ENCODE measurements at places on chromosomes 7 and 10. TPM values are rescaled to one million over a fixed set of nuclear protein-coding genes. Genes with fewer than 3 reads are reported as not detected.

GPR15LG gene
- polyA plus RNA-seq, result not detected

- DNase-seq, result no peak
Observed at GRCh38 chr10:60377955-60378354, 11.7 kb downstream of the ANK3 start.

DNA sequence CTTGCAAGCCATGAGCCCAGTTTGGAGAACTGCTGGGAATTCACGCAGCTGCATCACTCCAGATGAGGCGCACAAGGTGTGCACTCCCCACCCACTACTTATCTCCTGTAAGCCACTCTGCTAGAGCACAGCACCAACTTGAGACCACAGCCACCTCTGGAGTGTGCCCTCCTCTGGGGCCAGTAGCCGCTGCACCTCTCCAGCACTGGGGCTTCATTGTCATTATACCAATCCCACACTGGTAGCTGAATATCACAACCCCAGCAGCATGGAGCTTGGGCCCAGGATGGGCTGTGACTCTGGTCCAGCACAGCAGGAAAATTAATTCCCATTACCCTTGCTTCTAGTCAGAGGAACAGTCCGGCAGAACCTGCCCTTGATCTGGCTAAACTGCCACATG is 125.6 kb downstream of the LSM5 start:
- DNase-seq, result no peak

- DNase-seq, result no peak
Observed at GRCh38 chr7:106126170-106126938, 14.2 kb upstream of the SYPL1 start.

GRCh38 chr7:64869912-64870562 is 33.0 kb upstream of the ZNF273 start:
- DNase-seq, result no peak

GRCh38 chr7:31123321-31123720 is 71.2 kb downstream of the ADCYAP1R1 start:
- DNase-seq, result no peak

- DNase-seq, result no peak
Observed at GRCh38 chr10:68954904-68955303, 1.1 kb upstream of the DDX21 start.

DNA sequence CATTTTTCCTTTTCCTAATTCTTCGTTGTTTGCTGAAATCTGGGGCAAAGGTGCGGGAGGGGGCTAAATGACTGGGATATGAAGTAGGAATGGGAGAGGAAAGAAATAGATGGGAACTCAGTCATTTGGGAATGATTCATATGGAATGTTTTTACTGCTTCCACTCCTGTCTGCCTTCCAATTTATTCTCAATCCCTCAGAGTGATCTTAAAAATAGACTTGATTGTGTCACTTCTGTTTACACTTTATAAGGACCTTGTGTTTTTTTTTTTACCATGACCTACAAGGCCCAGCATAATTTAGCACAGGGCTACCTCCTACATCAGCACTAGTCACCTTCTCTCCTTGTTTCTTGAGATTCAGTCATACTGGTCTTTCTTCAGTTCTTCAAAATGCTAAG is 97.9 kb downstream of the PTEN start:
- peak; percentile 82 for DNase-seq

- DNase-seq, result no peak
Observed at GRCh38 chr7:31311552-31311951, 29.0 kb downstream of the NEUROD6 start.
